ENCODE measurements at places on chromosomes 7 and 10. TPM values are rescaled to one million over a fixed set of nuclear protein-coding genes. Genes with fewer than 3 reads are reported as not detected.

JAZF1 gene
- total RNA-seq = 4.3 TPM

TNS3 gene
- total RNA-seq = 1.2 TPM

PAX4 gene
- not detected for total RNA-seq

COL1A2 gene
- total RNA-seq = not detected

ADAM22 gene
- 7.8 TPM for total RNA-seq

FXYD4 gene
- not detected for total RNA-seq

METTL27 gene
- 3.0 TPM for total RNA-seq

NUTM2D gene
- total RNA-seq = 5.8 TPM

CDH23 gene
- total RNA-seq = 9.6 TPM

PHYHIPL gene
- total RNA-seq = not detected

LOXL4 gene
- not detected for total RNA-seq

MORN4 gene
- total RNA-seq = 3.1 TPM

KDM7A gene
- total RNA-seq = 65.4 TPM

CH25H gene
- total RNA-seq = not detected

ITGB1 gene
- total RNA-seq = 34.2 TPM

MEIG1 gene
- not detected for total RNA-seq

C7orf33 gene
- total RNA-seq = not detected

PIP gene
- total RNA-seq = not detected

TWIST1 gene
- not detected for total RNA-seq

NKX1-2 gene
- total RNA-seq = not detected

OR2A42 gene
- not detected for total RNA-seq

UPP1 gene
- 38.0 TPM for total RNA-seq

KIAA1217 gene
- total RNA-seq = not detected

CRHR2 gene
- total RNA-seq = not detected

AKR1C8 gene
- 1.1 TPM for total RNA-seq

CD36 gene
- total RNA-seq = 4.0 TPM

PDE1C gene
- not detected for total RNA-seq

MBL2 gene
- total RNA-seq = not detected

TUBAL3 gene
- total RNA-seq = not detected

SORCS1 gene
- total RNA-seq = not detected

CPA2 gene
- not detected for total RNA-seq

ASB10 gene
- total RNA-seq = not detected

C7orf57 gene
- total RNA-seq = not detected

SPDYE5 gene
- 0.26 TPM for total RNA-seq

SYCE1 gene
- 0.99 TPM for total RNA-seq

AKR1D1 gene
- not detected for total RNA-seq

DIP2C gene
- 3.9 TPM for total RNA-seq

LEP gene
- not detected for total RNA-seq

SFMBT2 gene
- total RNA-seq = 30.1 TPM

DENND2A gene
- not detected for total RNA-seq

CRYGN gene
- 1.2 TPM for total RNA-seq

KCNIP2 gene
- total RNA-seq = 2.5 TPM
